ENCODE measurements at places on chromosomes 6 and 20.

DNA sequence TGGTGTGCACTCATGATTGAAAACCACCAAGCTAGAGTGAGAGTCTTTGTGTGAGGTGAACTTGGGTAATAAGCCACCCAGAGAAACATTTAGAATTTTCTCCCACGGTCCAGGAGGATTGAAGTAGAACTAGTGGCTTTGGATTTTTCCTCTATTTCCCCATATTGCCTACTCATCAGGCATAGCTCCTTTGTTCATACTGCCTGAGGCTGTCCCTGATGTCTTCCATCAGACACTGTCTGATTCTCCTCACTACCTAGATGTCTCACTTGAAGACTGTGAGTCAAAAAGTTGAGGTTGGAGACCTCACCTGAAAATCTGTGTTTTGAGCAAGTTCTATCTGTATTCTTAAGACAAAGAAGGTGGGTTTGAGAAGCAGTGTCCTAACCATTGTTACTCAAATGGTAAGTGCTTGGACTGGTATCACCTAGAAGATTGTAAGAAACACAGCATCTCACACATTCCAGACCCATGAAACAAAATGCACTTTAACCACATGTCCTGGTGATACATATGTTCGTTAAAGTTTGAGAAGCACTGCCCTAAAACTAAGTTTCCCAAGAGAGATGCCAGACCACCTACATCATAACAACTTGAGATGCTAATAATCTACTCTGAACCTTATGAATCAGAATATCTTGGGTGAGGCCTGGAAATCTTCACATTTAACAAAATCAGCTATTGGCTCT lies 523.4 kb upstream of the BTBD3 start:
- no peak for DNase-seq

DNA sequence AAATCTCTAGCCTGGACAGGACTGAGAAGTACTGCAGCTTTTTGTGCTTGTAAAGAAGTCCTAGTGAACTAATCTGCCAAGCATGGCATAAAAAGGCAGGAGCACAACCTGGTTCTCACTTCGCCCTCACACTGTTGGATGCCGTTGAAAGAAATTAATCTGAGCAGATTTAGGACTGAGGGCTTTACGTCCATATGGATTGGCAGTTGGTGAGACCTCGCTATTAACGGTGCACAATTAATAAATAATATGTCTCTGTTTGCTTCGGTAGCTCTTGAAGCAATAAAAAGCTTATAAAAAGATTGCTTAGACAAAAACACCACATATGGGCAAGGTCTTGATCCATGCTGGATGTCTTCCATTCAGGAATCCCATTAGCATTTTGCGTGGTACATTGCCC lies 185.6 kb upstream of the EPHA7 start:
- DNase-seq = no peak

DNA sequence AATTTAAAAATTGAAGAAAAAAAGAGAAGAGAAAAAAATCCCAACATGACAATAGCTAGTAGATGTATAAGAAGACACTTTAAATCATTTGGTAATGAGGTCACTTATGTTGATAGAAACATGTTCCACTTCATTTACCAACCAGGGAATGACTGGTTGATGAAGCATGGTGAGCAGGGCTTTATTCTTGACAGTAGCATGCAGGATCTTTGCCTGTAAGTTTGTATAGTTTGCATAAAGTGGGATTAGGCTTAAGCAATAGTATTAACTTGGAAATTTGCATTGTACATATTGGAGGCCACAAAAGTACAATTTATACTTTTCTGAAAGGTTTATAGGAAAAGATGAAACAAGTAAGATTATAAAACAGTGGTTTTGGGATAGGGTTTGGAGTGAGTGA lies 67.0 kb downstream of the NOX3 start:
- no peak for DNase-seq

- DNase-seq = no peak
Observed at GRCh38 chr6:165873976-165874375, 210.9 kb upstream of the PDE10A start.

Data from cardiac septum (tissue), 1 donor.